Sigmoid colon (tissue), 7 donors: ENCODE measurements at places on chromosomes 12 and 14. TPM values are rescaled to one million over a fixed set of nuclear protein-coding genes. Genes with fewer than 3 reads are reported as not detected.
A peak's percentile ranks its signal among the peaks of the same experiment; 100 is the strongest.

Gene RASSF9
- 2.7 TPM for total RNA-seq

Gene PLEKHD1
- total RNA-seq = under 0.01 TPM

Gene ADAMTS20
- not detected for total RNA-seq

Gene RAB15
- 11.6 TPM for total RNA-seq

Gene ACSM4
- total RNA-seq = not detected

DNA sequence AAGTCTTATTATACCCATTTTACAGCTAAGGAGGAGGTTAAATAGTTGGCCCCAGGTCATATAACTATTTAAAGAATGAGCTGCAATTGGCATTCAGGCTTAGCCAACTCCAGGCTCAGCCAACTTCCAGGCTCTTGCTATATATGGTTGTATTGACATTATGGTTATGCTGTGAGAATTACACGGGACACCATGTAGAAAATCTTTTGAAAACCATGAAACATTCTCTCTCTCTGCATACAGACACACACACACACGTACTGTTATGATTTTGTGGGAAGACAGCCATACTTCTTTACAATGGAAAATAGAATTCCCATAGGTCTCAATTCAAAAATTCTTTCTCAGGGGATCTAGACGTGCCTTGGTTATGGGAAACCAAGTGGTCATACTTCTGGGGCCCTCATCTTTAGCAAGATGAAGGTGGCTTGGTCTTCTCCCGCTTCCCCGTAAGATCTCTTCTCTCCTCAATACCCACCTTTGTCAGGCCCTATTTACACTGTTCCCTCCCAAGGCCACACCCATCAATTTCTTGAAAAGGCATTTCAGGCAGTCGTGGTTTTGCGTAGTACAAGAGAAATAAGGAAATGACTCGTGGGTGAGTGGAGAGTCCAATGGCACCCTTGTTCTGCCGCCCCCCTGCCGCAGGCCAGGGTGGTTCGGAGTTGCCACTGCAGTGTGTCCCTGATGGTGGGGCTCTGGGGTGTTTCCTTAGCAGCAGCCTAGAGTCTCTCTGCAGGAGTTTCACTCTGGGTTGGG, 10.0 kb upstream of the GPRC5A start:
- no peaks in the 10 kb centered on the region for H3K36me3 ChIP-seq
- no peak overlapping the region for H3K27ac ChIP-seq
- H3K27me3 ChIP-seq = no peaks in the 10 kb centered on the region
- DNase-seq = peak; percentile 29

DNA sequence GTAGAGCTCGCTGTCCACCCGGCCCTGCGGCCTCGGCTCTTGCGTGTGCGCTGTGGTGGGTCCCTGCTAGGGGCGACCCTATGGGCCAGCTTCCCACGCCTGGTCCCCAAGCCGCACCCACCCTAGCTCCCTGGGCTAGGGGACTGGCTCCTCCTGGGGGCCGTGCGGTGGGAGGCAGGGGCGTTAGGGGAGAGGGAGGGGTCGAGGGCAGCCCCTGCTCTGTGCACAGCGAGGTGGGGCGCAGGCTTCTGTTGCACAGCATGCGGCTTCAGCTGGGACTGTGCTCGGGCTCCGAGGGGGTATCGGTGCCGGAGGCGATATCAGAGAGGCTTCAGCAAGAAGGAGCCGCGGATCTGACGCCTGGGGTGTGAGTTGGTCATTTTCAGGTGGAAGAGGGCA, 86.1 kb downstream of the ALG10 start:
- H3K27ac ChIP-seq = no peak overlapping the region
- no peak for DNase-seq
- H3K27me3 ChIP-seq = peaks cover 8% of the 10 kb centered on the region
- no peaks in the 10 kb centered on the region for H3K4me1 ChIP-seq
- no peaks in the 10 kb centered on the region for H3K36me3 ChIP-seq

- H3K27me3 ChIP-seq = no peaks in the 10 kb centered on the region
- no peak overlapping the region for H3K4me3 ChIP-seq
- peak; percentile 71 for DNase-seq
- peaks cover 33% of the 10 kb centered on the region for H3K4me1 ChIP-seq
Measured at GRCh38 chr12:50986966-50987737, 34.8 kb downstream of the HIGD1C start.

- peak overlapping the region; percentile 17 for H3K4me3 ChIP-seq
- DNase-seq = peak; percentile 93
- H3K36me3 ChIP-seq = no peaks in the 10 kb centered on the region
- no peaks in the 10 kb centered on the region for H3K27me3 ChIP-seq
Measured at GRCh38 chr12:82708061-82708879, 21.6 kb downstream of the TMTC2 start.

- H3K27me3 ChIP-seq = no peaks in the 10 kb centered on the region
- no peaks in the 10 kb centered on the region for H3K4me1 ChIP-seq
- no peaks in the 10 kb centered on the region for H3K36me3 ChIP-seq
- H3K27ac ChIP-seq = no peak overlapping the region
- no peak for DNase-seq
Measured at GRCh38 chr12:68267892-68268396, 14.5 kb upstream of the IL22 start.

DNA sequence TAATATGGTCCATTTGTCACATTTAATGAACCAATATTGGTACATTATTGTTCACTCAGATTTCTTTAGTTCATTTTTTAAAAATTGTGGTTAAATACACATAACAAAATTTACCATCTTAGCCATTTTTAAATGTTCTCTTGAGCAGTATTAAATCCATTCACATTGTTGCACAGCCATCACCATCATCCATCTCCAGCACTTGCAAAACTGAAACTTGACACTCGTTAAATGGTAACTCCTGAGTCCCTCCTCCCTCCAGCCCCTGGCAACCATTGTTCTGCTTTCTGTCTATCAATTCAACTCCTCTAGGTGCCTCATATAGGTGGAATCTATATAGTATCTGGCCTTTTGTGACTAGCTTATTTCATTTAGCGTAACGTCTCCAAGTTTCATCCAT, 86.4 kb downstream of the ACACB start:
- no peak overlapping the region for H3K4me3 ChIP-seq
- no peaks in the 10 kb centered on the region for H3K27me3 ChIP-seq
- H3K4me1 ChIP-seq = no peaks in the 10 kb centered on the region
- H3K36me3 ChIP-seq = peaks cover 75% of the 10 kb centered on the region
- H3K27ac ChIP-seq = no peak overlapping the region
- peak; percentile 6 for DNase-seq

DNA sequence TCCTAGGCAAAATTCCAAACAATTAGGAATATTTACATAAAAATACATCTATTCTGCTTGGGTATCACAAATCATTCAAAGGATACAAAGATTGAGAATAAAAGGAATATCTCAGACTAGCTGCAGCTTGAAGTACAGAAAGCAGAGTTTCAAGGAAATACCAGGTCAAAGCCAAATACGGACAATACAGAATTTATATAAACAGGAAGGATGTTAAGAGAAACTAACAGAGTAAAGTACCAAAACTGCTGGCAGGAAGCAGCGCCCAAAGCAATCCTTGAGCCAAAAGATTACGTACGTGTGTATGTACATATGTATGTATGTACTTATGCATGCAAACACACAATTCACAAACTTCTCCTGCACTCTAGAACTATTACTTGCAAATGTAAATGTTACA, 86.6 kb downstream of the PPP1R12A start:
- H3K4me1 ChIP-seq = peaks cover 31% of the 10 kb centered on the region
- H3K27me3 ChIP-seq = no peaks in the 10 kb centered on the region
- peaks cover 13% of the 10 kb centered on the region for H3K36me3 ChIP-seq

DNA sequence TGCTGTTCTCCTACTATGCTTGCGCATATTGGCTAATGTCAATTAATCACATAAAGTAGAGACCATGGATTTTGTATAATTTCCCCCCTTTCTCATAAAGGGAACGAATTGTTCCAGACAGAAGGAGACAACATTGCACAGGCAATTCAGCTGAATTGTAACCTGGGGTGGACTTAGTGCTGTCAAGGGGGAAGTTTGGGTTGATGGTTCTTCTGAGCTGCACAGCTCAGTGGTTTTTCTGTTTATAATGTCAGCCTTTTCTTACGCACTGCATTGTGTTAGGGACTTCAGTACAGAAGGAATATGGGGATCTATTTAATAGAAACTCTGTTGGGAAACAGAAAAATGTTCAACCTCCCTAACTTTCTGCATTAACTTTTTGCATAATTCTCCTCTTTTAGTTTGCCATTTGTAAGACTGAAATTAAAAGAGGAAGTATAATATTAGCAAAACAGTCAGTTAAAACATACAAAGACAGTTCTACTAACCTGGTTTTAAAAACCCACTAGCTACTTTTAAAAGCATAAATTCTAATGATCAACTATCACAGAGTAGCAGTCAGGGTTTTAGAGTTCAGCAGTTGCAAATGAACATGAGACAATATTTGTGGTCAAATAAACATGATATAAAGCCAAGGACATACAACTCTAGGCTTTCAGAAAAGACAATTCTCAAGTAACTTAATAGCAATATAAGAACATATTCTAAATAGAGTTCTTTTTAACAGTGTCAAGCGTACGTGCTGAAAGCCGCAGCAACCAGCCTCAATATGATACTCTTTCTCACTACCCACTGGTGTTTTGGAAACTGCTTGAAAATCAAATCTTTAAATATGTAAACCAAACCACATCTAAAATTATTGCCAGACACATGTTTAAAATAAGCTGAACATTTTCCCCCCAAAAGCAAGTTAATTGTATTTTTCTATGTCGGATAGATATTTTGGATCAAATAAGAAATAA, 393.0 kb downstream of the FSCB start:
- H3K27ac ChIP-seq = no peak overlapping the region
- no peak overlapping the region for H3K4me3 ChIP-seq
- H3K27me3 ChIP-seq = no peaks in the 10 kb centered on the region

- H3K4me3 ChIP-seq = peak overlapping the region; percentile 8
- H3K27ac ChIP-seq = peak overlapping the region; percentile 27
- H3K4me1 ChIP-seq = peaks cover 45% of the 10 kb centered on the region
- H3K27me3 ChIP-seq = no peaks in the 10 kb centered on the region
- H3K36me3 ChIP-seq = no peaks in the 10 kb centered on the region
- peak; percentile 69 for DNase-seq
Measured at GRCh38 chr12:12791756-12792369, 6.4 kb downstream of the APOLD1 start.
